CMK (cell line): ENCODE measurements at places on chromosomes 11 and 22.

DNA sequence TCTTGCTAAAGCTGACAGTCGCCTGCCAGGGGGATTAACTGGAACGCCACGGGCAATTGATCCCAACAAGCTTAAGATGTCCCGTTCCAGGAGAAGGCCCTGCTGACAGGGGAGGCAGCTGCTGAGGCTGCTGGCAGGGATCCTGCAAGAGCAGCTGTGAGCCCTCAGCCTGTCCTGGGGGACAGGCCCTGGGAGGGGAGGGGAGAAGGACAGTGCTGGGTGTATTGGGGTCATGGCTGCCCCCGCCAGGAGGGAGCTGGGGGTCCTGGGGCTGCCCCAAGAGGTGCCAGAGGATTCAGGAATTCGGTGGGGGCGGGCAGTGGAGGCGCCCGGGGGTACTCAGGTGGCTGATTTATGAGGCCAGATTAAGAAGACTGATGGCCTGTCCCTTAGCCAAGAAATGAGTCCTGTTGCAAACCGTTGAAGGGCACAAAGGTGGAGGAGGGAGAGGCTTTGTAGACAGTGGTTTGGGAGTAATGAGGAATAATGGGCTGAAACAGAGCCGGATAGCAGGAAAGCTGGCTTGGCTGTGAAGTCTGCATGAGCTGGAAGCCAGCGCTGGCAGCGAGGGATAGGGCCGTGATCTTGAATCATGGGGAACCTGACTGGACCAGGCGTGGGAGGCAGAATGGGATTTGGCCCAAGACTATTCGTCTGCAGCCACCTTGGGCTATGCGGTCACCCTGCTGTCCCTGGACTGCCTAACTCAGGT is 133.5 kb downstream of the CACNA1I start:
- no peak for DNase-seq

- no peak for DNase-seq
Observed at GRCh38 chr11:67378544-67378943, 5.1 kb upstream of the CLCF1 start.

DNA sequence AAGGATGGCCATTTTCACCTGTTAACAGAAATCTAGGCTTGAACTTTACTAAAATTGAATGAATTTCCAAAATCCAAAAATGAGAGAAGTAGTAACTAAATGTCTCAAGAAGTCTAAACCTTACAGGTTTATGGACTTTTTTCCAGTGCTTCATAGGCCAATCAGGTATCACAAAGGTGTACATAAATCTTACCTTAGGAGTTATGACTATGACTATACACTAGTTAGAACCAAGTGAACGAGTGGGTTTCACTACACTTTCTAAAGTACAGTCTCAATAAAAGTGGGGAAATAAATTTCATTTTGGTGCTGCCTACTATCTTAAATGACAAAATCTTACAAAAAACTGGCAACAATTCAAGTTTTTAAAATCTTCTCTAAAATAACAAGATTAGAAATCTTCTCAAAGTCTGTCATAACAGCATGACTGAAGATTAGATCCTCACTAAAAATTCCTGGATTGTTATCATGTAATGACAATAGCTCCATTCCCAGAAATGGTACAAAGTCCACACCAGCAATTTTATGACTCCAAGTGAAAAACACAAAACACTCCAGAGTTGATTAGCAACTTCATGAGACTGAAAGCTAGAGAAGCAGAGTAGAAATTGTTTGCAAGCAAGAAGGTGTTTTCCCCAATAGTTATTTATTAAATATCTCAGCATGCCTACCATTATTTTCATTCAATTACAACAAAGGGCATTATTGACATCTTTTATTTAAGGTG is 20.9 kb downstream of the SOX6 start:
- DNase-seq = no peak

GRCh38 chr11:14783788-14784187 is 108.2 kb downstream of the CYP2R1 start:
- no peak for DNase-seq
